ENCODE measurements at places on chromosomes 16 and 17. TPM values are rescaled to one million over a fixed set of nuclear protein-coding genes. Genes with fewer than 3 reads are reported as not detected.

GRCh38 chr16:77113835-77114234 is 77.2 kb upstream of the MON1B start:
- peak; percentile 68 for DNase-seq

GRCh38 chr16:85929259-85929721 is 30.3 kb downstream of the IRF8 start:
- no peak for DNase-seq

DNA sequence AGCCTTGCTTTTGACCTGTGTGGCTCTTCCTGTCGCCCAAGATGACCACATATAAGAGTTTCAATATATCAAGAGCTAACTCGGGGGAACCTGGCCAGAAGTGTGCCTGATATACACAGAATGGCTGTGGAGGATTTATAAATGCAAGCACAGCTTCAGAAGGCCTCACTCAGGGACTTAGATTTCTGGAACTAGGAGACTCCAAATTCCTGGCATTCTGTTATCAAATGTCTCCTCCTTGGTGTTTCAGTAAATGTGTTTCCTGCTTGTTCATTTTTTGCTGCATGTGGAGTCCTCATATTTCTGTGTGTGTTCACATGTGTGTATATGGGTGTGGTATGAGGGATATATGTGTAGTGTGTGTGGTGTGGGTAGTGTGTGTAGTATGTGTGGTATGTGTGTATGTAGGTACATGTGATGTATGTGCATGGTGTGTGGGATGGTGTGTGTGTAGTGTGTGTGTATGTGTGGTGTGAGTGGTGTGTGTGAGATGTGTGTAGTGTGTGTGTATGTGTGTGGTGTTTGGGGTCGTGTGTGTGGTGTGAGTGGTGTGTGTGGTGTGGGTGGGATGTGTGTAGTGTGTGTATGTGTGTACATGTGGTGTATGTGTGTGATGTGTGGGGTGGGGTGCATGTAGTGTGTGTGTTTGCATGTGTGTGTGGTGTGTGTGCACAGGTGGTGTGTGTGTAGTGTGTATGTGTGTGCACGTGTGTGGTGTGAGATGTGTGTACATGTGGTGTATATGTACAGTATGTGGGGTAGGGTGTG is 981 bp upstream of the CD300H start:
- peak; percentile 85 for DNase-seq

DNA sequence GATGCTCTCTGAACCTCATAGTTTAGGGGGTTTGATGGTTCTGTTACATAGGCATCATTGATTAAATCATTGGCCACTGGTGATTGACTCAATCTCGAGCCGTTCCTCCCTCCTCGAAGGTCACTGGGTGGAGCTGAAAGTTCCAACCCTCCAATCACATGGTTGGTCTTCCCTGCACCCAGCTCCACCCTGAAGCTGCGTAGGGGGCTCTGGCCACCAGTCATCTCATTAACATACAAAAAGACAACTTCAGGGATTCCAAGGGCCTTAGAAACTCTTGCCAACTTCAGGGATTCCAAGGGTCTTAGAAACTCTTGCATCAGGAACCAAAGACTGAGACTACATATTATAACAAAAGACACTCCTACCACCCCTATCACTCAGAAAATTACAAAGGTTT is 306.5 kb upstream of the TNRC6C start:
- DNase-seq, result no peak

GRCh38 chr16:75138233-75138632 is 10.1 kb upstream of the ZFP1 start:
- no peak for DNase-seq

DNA sequence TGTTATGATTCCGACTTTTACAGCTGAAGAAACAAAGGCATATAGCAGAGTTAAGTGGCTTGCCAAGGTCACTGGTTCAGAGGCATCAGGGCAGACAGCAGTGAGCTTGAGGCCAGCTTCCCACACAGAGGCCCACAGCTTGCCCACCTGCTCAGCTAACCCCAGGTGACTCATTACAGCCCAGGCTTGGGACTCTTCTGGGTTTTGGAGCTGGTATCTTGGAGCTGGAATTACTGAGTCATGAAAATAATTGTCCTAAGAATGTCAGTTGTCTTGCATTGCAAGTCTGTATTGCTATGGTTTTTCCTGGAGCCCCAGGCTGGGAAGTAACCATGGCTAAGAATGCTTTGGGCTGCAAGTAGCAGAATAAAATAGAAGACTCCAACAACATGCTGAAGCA is 32.4 kb upstream of the IRX3 start:
- no peak for DNase-seq

DNA sequence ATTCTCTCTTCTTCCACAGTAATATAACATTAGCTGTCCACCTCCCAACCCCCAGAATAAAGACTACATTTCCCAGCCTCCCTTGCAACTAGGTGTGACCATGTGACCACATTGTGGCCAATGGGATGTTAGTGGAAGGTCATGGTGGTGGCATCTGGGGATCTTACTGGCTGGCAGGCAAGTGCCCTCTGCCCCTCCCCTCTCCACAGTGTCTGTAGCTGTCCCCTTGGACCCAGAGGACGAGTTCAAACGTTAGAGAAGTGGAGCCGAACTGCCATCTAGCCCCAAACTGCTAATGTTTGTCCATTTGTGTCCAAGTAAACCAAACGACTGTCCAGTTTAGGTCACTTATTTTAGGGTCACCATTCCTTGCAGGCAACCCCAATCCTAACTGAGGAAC is 26.6 kb upstream of the KCNG4 start:
- DNase-seq, result peak; percentile 85

DNA sequence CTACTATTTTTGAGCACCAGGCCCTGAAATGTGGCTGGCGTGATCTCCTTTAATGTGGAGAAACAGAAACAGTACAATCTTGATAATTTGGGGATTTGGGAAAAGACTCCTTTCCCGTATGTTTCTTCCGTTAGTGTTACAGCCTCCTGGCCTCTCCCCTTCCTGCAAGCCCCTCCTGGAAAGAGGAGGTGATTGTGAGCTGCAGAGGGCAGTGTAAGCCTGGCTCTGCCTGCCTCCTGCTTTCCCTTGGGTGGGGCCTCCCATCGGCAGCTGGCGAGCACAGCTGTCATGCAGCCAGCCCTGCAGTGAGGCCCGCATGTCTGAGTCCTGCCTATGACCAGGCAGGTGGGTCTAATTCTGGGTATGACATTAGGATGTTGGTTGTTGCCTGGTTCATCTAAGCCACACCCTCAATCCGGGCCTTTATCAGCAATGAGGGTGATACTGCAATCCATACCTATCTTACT is 48.7 kb upstream of the WSB1 start:
- DNase-seq, result peak; percentile 92

- no peak for DNase-seq
Measured at GRCh38 chr17:80349151-80349651, 65.8 kb upstream of the ENDOV start.

GRCh38 chr17:17536702-17537101 is 40.5 kb upstream of the RASD1 start:
- DNase-seq, result no peak

- DNase-seq, result no peak
Measured at GRCh38 chr17:79779084-79779529, 1.2 kb downstream of the CBX2 start.

DNA sequence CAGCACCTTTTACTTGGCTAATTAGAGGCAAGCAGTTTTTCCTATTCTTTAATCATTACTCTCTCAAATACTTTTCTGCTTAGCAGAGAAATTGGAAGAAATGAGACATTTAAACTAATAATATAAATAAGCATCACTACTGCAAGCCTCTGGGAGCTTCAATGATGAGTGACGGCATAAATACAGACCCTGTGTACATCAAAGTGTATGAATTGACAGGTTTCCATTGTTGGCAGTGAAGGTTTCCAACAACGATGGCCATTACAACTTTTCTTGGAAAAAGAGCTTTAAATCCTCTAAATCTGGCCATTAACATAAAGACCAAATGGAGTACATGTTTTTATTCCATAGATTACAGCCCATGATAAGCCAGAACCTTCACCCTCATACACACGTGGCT is 39.4 kb upstream of the CACNG5 start:
- no peak for DNase-seq

DNA sequence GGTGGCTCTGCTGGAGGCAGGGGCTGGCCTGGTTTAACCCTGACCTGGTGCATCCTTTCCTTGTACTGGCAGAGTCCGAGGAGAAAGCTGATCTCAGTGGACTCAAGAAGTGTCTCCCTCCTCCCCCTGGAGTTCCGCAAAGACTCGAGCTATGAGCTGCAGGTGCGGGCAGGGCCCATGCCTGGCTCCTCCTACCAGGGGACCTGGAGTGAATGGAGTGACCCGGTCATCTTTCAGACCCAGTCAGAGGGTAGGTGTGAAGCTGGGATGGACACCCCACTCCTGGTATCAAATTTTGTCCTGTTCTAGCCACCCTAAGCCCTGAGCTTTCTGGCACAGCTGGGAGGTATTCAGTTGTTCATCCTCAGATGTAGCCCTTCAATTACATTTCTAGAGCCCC is 42.5 kb downstream of the IL21R start:
- no peak for DNase-seq

GRCh38 chr16:68126395-68126794 is 41.2 kb downstream of the NFATC3 start:
- DNase-seq, result no peak

- peak; percentile 84 for DNase-seq
Measured at GRCh38 chr17:73785496-73785895, 141.3 kb upstream of the SDK2 start.

- no peak for DNase-seq
Measured at GRCh38 chr17:4001048-4001590, 36.9 kb upstream of the ATP2A3 start.

- DNase-seq, result no peak
Measured at GRCh38 chr16:59773330-59773729, 1039.2 kb upstream of the GOT2 start.

GRCh38 chr17:79625706-79626105 is 14.9 kb upstream of the RBFOX3 start:
- DNase-seq, result no peak

DNA sequence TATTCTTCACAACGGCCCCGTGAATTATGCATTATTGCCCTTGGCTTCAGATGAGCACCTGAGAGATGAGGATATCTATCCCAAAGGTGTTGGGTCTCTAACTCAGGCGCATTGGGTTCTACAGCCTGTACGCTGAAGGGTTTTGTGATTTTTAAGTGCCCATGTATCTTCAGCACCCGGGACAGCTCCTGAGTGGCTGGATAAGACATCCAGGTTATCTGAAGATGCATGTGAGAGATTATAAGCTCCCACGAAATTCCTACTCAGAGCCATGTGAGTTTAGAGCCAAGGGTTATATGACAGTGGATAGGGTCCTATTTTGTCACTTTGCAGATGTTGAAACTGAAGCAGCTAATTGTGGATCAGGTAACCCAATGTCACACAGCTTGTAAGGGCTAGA is 612.3 kb upstream of the EEF2KMT start:
- DNase-seq, result peak; percentile 29

DNA sequence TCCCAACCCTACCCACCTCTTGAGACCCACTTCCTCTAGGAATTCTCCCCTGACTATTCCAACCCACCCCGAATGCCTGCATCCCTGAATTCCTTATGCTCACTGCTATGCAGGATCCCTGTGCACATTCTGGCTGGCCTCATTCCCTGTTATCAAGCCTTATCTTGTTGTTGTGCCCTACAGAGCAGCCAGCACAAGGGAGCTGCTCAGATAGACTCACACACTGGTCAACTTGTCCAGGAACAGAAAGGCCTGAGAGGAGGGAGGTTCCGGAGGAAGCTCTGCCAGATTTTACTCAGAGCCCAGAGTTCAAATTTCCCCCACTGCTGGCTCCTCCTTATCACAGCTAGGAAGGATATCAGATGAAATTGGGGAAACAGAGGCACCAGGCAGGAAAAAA is 24.8 kb upstream of the MYO18A start:
- DNase-seq, result no peak

- no peak for DNase-seq
Measured at GRCh38 chr17:80485846-80486245, 9.4 kb upstream of the NPTX1 start.

DNA sequence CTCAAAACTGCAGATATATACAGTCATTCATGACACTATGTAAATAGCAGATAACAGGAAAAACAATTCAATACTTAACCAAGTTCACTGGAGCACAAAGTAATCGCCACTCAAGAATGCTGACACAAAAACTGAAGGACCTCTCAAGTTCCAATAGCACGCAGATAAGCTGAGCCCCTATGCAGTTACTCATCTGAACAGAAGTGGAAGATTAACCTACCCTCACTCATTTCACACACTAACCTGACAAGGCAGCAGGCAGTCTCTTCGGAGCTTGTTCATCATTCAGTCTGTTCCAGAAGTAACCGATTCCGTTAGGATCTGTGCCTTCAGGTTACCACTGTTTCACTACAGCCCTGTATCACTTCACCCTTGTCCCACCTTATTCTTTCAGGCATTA is 6.0 kb downstream of the HELZ start:
- DNase-seq, result no peak

DNA sequence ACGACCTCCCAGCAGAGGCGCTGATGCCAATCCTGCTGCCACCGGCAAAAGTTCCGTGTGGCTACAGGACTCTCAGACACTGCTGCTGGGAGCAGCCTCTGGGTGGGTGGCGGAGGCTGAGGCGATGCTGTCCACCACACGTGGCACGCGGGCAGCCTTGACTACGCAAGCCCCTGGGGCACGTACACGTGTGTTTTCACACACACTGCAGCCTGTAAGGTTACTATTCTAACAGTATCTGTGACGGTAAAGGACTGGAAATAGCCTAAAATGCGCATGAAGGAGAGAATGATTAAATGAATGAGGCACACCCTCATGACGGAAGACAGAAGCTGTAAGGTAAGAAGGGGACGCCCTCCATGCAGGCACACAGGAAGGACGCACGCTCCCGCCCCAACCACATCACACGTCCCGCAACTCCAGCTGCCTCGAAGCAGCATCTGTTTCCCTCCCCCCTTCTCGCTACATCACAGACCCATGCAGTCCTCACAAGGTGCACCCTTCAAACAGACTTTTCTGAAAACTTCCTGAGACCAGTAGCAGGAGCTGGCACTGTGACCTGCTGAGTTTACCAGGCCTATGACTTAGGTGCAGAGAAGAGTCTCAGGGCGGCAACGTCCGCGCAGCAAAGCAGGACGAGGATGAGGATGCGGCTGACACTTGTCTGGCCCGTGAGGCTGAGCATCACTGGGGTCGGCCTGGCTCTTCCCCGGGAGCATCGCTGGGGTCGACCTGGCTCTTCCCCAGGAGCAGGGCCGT is 28.7 kb upstream of the FASN start:
- DNase-seq, result no peak

The SCNN1B gene
- total RNA-seq, result 1.2 TPM

The TNFRSF12A gene
- total RNA-seq, result 150 TPM

The MYADML2 gene
- total RNA-seq, result 0.72 TPM

The ACSM5 gene
- 9.9 TPM for total RNA-seq

The NPTX1 gene
- 0.48 TPM for total RNA-seq

The LITAF gene
- 28.9 TPM for total RNA-seq

The EPX gene
- not detected for total RNA-seq

The BIRC5 gene
- 25.0 TPM for total RNA-seq

The ATAD5 gene
- 5.8 TPM for total RNA-seq

The SDF2 gene
- total RNA-seq, result 44.8 TPM

The SRP68 gene
- 18.3 TPM for total RNA-seq

The CSH1 gene
- total RNA-seq, result 0.72 TPM

The FBXO39 gene
- 5.5 TPM for total RNA-seq

The CNGB1 gene
- 0.72 TPM for total RNA-seq

The CFAP97D1 gene
- 1.4 TPM for total RNA-seq

All from umbilical cord (tissue), 2 donors.